ENCODE measurements at places on chromosomes 4 and X.

DNA sequence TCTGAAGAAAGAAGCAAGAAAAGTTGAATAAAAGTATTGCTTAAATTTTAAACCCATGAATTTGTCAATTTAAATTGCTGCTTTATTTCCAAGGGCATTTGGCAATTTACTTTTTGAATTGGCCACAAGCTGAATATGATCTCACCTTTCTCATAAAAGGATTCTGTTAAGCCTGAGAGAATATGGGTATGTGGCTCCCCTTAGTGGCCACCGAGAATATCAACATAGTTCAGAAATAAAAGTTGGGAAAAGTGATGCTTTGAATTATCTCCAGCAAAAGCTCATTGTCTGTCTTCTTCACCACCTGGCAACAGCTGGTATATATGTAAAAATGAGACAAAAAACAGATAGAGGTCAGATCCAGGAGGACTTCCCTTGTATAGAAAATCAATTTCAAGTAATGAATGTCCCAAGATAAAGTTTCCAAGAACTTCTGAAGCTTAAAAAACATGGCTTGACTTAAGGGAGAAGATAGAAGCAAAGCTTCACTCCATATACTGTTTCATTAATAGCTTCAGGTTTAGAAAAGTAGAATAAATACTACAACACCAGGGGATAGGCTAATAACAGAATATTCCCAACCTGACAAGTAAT, 290.7 kb upstream of the FAM241A start:
- DNase-seq: no peak

DNA sequence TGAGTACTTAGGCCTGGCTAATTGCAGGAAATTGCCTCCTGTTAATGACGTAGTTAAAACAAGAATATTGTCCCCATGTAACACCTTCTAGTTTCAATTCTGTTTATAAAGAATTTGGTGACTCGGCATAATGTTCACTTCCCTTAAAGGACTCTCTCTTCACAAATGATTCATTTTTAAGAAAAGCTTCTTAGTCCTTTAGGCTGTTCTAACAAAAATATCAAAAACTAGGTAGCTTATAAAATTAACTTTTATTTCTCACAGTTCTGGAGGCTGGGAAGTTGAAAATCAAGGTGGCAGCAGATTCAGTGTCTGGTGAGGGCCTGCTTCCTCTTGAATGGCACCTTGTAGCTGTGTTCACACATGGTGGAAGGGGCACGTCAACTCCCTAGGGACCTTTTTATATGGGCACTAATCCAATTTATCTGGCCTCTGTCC, 23.8 kb downstream of the COL25A1 start:
- no peak for DNase-seq

- DNase-seq: no peak
Measured at GRCh38 chr4:151184523-151185458, 85.4 kb downstream of the RPS3A start.

- DNase-seq: no peak
Measured at GRCh38 chr4:6183740-6184139, 16.6 kb downstream of the JAKMIP1 start.

GRCh38 chr4:54902271-54902670, 223.1 kb downstream of the KDR start:
- no peak for DNase-seq

GRCh38 chr4:18635531-18635930, 614.0 kb upstream of the LCORL start:
- no peak for DNase-seq

DNA sequence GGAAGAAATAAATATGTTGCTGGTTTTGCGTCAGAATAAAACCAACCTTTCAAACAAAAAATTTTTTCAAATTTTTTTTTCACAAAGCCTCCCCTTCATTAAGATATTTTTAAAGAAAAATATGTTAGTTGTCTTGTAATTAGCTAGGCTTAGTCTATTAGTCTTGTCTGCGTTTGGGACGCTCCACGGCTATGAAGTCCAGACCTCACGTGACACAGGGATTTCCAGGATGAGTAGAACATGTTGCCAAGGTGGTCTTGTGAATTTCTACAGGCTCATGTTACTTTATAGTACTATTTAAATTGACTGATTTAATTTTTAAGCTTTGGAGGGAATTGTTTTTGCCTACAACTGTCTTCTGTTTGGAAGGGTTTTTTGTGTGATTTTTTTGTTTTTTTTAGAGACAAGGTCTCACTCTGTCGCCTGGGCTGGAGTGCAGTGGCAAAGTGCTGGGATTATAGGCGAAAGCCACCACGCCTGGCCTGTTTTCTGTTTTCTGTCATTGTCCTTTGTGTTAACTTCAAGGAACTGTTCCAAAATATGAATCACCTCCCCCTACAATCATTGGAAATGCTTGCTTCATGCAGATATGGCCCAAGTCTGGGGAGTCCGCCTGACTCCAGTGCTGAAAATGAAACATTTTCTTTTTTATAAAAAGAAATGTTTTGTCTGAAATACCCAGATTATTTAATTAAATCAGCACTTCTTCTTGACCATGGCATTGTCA, 26.2 kb downstream of the TMEM144 start:
- no peak for DNase-seq

GRCh38 chr4:138927072-138927471, 88.5 kb upstream of the NOCT start:
- DNase-seq: no peak

- no peak for DNase-seq
Measured at GRCh38 chr4:181952478-181952877, 290.7 kb upstream of the TENM3 start.

- DNase-seq: no peak
Measured at GRCh38 chrX:67697452-67697851, 153.6 kb downstream of the AR start.

GRCh38 chrX:1391707-1392375, at the start of gene SLC25A6:
Gene SLC25A6, minus strand, starts transcription at chrX:1392113. Its CDS starts 104 bp downstream, at chrX:1392009.
- peak; percentile 100 for DNase-seq

GRCh38 chrX:10904220-10904619, 206.9 kb upstream of the HCCS start:
- no peak for DNase-seq

GRCh38 chrX:24838629-24839028, 144.9 kb downstream of the POLA1 start:
- no peak for DNase-seq

DNA sequence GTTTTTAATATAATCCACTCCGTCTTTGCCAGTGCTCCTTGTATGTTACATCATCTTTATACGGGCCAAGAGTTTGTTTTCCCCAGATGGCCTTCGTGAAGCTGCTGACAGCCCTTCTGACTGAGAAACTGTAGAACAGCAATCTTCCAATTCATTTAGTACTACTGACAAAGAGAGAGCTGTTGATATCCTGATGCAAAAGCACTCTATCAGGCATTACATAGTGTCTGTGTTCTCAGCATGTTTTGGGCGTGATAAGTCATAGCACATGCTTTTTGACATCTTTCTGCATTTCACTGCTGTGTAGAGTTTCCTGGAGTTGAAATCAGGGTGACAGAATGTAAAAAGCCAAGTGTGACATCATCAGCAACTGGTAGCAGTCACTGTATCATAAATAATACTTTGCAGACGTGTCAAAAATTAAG, 746.3 kb upstream of the FAM241A start:
- DNase-seq: no peak

- DNase-seq: no peak
Measured at GRCh38 chr4:93263166-93263565, 565.4 kb upstream of the ATOH1 start.

- no peak for DNase-seq
Measured at GRCh38 chr4:31023742-31024141, 303.6 kb downstream of the PCDH7 start.

DNA sequence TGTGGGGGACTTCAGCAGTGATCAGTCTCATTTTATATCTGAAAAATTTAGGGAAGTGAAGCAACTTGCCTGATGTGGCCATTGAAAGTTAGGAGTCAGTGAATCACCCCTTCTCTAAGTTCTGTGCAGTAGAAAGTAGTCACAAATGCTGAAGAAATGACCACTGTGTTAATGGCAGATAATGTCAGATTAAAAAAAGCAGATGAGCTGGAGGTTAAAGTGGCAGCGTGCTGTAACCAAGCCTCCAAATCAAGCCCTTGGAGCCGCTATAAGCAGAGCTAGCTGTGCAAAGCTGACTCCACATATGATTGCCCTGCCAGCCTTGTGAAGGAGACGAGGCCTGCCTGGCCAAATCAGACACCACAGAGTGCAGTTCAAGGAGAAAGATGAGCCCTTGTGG, 39.2 kb upstream of the PDE5A start:
- DNase-seq: no peak

GRCh38 chr4:64940698-64941097, 531.4 kb upstream of the TECRL start:
- no peak for DNase-seq

DNA sequence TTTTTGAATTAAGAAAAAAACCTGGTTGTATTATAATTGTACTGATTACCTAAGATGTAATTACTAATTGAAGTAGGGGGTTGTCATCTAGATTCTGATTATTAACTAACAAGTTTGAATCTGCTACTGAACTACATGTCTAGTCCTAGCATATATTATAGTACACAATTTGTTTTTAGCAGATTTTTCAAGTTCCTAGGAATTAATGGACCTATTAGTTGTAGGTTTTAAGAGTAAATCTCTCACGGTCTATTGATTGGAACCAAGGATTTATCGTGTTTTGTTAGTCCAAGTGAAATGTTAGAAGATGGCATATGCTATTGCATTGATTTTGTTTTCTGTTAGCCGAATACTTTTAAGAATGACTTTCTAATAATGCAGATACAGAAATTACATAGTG, 20.8 kb downstream of the PTPN13 start:
- DNase-seq: no peak

DNA sequence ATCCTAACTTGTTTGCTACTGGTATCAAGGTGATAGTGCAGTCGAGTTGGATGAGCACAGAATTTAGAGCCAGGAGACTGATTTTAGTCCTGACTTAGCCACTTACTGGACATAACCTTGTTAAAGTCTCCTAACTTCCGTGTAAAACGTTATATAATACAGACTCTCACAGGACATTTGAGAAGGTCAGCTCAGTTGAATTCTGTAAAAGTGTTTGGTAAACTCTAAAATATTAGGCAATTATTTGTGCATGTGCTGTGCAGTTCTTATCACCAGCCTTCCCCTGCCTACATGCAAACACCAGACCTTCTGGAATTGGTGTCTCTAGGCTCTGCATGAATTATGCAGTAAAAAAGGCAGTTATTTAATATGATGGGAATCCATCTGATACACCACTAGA, 45.4 kb downstream of the FNIP2 start:
- no peak for DNase-seq
